ENCODE measurements at places on chromosomes 6 and 20.

GRCh38 chr6:7777074-7777473 lies 51.2 kb downstream of the BMP6 start:
- no peak for DNase-seq

DNA sequence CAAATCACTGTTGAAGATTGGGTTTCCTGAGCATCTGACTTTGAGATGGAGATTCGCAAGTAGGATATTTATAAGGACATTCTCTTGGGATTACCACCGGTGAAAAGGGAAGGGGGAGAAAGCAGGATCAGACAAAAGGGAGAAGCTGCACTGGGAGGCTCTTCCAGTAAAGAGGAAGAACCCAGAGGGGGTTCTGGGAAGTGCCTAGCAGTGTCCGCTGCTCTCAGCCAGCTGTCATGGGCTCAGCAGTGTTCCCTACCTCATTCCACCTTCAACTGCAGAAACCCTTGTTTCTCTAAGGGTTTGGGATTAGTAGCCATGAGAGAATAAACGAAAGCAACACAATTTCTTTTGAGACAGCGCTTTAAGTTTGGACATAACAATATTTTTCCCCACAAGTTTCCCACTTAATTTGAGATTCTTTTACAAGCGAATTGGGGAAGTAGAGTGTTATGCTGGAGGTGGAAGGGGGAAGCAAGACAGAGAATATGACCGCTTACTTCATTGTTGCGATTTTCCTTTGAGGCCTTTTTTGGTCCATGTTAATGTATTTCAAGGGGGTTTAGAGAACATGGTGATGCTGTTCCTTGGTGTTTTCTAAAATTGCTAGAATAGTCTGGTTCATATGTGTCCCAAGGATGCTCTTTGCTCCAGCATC lies 154.5 kb upstream of the SCGN start:
- DNase-seq = no peak

GRCh38 chr6:69390125-69390524 lies 406.7 kb downstream of the LMBRD1 start:
- DNase-seq = no peak

GRCh38 chr6:161242779-161243693 lies 30.8 kb downstream of the AGPAT4 start:
- no peak for DNase-seq

GRCh38 chr6:2793534-2794151 lies 28.4 kb downstream of the WRNIP1 start:
- no peak for DNase-seq

DNA sequence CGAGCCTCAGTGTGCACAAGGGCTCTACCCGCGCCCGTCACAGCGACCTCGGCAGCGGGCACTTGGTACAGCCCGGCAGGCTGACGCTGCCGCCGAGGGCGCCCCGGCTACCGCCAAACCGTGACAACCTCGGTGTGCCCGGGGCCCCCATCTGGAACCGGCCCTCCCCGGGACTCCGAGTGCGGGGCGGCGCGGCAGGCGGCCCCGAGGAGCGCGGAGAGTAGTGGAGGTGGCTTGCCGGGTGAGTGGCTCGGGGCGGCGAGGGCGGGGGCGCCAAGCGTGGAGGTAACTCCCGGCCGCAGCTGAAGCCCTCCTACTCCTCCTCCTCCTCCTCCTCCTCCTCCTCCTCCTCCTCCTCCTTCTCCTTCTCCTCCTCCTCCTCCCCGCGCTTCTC lies at the start of gene ISM1:
TSS of gene ISM1 (plus strand) at position 371 of the 394 bp plus-strand sequence. CDS start 503 bp downstream, outside the sequence.
- DNase-seq = no peak

DNA sequence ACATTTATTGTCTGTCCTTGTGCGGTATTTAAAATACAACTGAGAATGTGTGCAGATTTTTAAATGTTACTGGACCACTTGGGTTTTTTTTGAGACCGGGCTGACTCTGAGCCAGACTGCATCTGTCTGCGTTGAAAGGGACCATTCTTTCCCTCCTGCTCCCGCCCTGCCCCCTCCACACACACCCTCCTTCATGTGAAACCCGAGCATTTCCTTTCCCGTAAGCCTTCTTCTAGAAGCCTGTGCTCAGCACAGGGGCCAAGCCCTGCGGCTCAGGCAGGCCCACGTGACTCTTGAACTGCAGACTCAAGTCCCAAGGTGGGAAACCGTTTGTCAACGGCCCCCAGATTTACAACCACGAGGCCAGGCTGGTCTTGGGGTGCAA lies 82.7 kb upstream of the FOXC1 start:
- no peak for DNase-seq

All from HFFc6 (cell line).